ENCODE measurements at places on chromosomes 4 and X.

DNA sequence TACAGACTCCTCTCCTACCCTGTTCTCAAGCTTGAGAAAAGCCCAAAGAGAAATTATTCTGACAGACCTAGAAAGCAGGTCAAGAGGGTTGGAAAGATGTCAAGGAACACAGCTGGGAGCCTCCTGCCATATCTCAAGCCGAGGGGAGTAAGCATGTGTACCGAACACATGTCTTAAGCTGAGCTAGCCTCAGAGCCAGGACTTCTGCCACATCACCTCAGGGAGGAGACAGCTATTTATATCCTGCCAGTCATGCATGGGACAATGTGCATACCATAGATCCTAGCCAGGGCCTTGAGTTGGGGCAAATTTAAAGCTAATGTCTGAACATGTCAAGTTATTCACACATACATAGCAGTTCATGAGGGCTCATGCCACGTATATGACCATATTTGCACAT lies 11.8 kb downstream of the TMEM31 start:
- DNase-seq: no peak

GRCh38 chrX:79270401-79270800 lies 96.7 kb downstream of the ITM2A start:
- DNase-seq: no peak

DNA sequence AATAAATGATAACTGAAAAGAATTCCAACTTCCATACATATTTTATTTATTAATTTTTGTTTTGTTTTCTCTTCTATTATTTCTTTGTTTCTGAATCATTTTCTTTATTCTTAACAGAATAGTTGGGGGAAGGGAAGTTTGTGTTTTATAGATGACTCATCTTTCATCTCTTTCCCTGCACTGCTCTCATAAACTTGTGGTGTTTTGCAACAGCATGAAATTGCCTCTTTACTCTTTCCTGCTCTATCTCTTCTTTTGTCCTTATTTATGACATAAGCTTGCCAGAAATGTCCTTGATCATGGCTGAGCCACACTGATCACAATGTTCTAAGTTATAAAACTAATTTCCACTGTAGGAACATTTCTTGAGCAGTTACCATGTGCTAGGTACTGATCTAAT lies 22.3 kb downstream of the QRFPR start:
- DNase-seq: no peak

DNA sequence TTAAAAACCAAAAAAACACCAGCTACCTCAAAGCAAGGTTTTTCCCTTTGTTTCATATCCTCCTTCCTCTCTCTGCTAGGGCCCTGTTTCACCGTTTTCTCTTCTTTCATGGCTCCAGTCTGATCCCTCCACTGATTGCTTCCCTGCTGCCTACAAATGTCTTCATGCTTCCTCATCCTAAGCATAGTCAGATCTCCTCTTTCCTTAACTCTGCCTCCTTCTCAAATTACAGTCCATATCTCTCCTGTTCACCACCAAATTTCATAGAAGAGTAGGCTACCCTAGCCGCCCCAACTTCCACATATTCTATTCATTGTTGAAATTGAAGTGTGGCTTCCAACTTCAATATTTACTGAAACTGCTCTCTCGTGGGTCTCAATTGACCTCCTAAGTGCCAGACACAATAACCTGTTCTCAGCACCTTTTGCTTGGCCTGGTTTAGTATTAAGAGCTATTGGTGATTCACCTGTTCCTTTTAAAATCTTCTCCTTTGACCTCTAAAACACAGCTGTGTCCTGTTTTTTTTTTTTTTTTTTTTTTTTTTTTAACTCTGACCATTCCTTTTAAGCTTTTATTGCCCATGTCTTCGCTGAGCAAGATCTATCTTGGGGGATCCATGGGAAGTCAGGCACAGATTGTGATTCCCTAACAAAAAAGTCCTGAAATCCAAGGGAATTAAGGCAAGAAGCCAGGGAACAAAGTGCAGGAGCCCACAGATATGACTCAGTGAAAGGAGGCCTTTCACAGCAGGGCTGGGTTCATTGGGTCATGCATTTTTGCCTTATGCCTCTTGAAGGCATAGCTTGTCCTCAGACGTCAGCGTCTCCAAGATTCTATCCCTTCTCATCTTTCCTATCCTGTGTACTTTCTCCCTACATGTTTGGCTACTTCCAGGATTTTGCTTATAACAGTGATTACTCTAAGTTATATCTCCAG lies 85.4 kb downstream of the RPS3A start:
- DNase-seq: no peak

GRCh38 chr4:184061582-184061981 lies 156.1 kb downstream of the ENPP6 start:
- no peak for DNase-seq

- no peak for DNase-seq
Observed at GRCh38 chrX:153885208-153885787, 675 bp downstream of the L1CAM start.

DNA sequence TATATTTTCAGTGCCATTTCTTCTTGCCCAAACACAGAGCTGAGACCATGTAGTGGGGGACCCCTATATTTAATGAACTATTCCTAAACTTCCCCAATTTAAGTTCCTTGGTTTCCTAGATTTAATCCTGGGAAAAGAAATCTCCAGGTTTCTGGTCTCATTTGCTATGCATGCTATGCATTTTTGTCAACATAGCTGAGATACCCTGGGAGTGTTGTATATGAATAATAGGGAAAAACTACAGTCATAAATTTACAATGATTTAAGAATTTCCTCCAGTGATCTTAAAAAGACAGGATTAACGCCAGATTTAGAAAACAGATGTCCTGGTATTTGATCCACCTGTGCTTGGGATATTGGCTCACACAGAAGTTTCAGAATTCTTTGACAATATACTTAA lies 136.8 kb upstream of the RAPGEF2 start:
- peak; percentile 18 for DNase-seq

DNA sequence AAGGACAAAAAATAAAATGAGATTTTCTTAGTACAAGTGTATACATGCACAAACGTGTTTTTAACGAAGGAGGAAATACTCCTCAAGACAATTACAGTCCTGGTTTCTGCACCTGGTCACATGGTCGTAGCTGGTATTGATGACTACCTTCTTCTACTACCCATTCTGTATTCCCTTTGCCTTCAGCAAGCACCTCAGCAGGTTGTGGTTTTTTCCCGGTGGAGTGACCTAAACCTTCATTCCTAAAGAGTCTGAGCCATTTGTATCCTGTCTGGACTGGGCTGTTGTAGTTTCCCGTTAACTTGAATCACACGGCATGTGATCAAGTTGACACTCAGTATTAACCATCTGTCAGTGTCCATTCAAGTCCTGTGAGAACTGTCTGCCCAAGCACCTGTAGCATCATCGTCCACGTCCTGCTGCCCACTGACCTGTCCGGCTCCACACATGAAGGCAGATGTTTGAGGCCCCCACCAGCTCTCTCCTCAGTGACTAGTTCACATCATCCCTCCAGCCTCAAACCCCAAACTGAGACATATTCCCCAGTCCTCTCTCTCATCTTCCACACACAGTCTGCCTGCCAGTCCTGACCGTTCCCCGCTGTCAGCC lies 31.1 kb upstream of the TBC1D14 start:
- no peak for DNase-seq

- DNase-seq: no peak
Observed at GRCh38 chr4:69096111-69096656, at the start of gene UGT2B7. UGT2B7 (plus strand) TSS chr4:69096474; CDS start chr4:69096521, 47 bp downstream.

GRCh38 chrX:105648732-105649131 lies 173.6 kb upstream of the NRK start:
- DNase-seq: no peak

- DNase-seq: no peak
Observed at GRCh38 chr4:147548256-147548655, 67.4 kb downstream of the EDNRA start.

GRCh38 chr4:39978378-39978775 lies 666 bp upstream of the PDS5A start:
- DNase-seq: no peak

- DNase-seq: no peak
Observed at GRCh38 chrX:2658585-2659292, 32.4 kb upstream of the CD99 start.

GRCh38 chrX:129629837-129630236 lies 24.9 kb downstream of the APLN start:
- DNase-seq: no peak

DNA sequence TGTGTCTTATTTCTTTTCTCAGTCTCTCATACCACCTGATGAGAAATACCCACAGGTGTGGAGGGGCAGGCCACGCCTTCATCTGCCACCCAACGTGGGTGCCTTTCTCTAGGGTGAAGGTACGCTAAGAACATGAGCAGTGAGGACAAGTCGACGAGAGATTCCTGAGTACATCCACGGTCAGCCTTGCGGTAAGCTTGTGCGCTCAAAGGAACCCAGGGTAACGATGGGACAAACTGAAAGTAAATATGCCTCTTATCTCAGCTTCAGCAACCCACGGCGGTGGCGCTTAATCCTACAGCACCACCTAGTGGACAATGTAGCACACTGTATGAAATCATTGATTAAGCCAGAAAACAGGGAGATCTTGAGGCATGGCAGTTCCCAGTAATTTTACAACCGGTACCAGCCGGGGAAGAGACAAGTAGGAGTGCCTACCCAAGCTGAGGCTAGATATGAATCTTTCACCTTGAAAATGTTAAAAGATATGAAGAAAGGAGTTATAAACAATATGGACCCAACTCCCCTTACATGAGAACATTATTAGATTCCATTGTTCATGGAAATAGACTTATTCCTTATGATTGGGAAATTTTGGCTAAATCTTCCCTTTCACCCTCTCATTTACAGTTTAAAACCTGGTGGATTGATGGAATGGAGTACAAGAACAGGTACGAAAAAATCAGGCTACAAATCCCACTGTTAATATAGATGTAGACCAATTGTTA lies 63.0 kb downstream of the ZNF732 start:
- peak; percentile 26 for DNase-seq

GRCh38 chr4:174739576-174739975 lies 89.5 kb downstream of the GLRA3 start:
- DNase-seq: no peak

DNA sequence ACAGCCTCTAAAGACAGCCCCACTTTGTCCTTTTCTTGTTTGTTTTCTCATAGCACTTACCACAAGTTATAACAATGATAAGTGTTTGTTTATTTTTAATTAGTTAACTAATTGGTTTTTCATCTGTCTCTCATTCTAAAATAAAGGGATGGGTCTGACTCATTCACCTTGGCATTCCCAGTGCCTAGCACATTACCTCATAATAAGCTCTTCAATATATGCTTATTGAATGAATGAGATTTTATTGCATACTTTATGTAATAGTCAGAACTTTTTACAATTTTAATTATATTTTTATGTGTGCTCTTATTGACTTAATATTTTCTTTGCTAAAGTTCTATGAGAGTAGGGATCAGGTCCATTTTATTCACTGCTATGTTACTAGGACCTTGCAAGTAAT lies 22.8 kb upstream of the PRKG2 start:
- no peak for DNase-seq

GRCh38 chrX:119942173-119942819 lies 1.3 kb downstream of the NKAP start:
- no peak for DNase-seq

DNA sequence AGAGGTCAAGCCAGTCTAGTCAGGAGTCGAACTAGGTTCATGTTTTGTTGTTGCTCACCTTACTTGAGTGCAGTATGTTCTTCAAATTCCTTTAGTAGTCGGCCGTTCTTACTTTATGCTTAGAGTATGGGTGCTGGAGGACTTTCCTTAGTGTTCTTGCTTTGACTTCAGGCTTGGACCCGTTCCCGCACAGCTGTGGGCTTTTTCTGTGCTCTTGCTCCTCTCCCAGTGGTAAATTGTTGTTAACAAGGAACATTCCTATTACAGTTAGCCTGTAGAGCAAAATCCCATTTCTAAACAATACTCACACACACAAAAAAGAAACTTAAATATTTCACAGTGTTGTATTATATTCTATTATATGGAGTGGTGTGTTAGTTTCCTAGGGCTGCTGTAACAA lies 113.5 kb downstream of the RAP1GDS1 start:
- DNase-seq: no peak
